Left ventricle myocardium inferior (tissue), 1 donor: ENCODE measurements at places on chromosomes 6 and 20. TPM values are rescaled to one million over a fixed set of nuclear protein-coding genes. Genes with fewer than 3 reads are reported as not detected.

The TCP11 gene
- total RNA-seq = not detected

GRCh38 chr20:728256-728944, 39.9 kb downstream of the SLC52A3 start:
- peak; percentile 59 for DNase-seq
- H3K36me3 ChIP-seq = no peaks in the 10 kb centered on the region
- no peak overlapping the region for H3K27ac ChIP-seq
- peaks cover 12% of the 10 kb centered on the region for H3K4me1 ChIP-seq
- H3K27me3 ChIP-seq = peaks cover 73% of the 10 kb centered on the region

DNA sequence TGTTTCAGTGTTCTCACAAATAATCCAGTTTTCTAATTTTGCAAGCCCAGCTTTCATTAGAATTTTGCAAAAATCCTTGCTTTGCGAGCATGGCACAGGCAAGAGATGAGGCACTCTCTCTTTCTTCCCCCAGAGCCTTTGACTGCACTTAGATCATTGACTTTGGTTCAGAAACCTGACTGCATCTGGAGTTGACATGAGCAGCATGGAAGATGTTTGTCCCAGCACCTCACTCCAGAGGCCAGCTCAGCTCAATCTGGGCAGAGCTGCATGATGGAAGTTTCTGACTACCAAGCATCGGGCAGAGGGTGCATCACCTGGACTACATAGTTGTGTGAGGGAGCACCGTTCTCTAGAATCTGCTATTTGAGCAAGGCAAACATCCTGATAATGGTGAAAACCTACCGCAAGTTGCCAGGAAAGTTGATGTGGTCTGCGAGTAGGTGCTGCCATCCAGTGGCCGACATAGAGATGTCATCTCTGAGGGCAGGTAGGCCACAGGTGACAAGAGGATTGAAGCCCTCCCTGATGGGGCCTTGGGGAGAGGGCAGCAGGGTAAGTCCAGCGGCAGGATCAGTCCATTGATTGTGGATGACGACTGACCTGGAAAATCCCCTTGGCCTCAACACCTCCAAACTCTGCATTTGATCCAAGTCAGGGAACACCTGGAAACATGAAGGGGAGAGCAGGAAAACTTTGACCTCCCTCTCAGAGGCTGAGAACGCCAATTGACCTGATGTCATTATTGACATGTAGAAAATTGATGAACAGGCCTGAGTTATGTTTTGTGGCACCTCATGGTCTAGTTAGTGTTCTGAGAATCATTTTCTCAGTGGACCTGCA, 3.8 kb upstream of the LPA start:
- no peak for DNase-seq
- H3K27ac ChIP-seq = no peak overlapping the region
- H3K27me3 ChIP-seq = peaks cover 50% of the 10 kb centered on the region
- H3K4me1 ChIP-seq = no peaks in the 10 kb centered on the region
- no peaks in the 10 kb centered on the region for H3K36me3 ChIP-seq
- H3K4me3 ChIP-seq = no peak overlapping the region

GRCh38 chr6:108736832-108737231, 111.4 kb upstream of the ARMC2 start:
- H3K4me1 ChIP-seq = peaks cover 26% of the 10 kb centered on the region
- no peak overlapping the region for H3K4me3 ChIP-seq
- no peaks in the 10 kb centered on the region for H3K27me3 ChIP-seq
- DNase-seq = no peak
- H3K36me3 ChIP-seq = no peaks in the 10 kb centered on the region
- H3K27ac ChIP-seq = no peak overlapping the region

GRCh38 chr20:60057866-60058807, 99.9 kb downstream of the CDH26 start:
- H3K27me3 ChIP-seq = peaks cover 8% of the 10 kb centered on the region
- H3K27ac ChIP-seq = peak overlapping the region; percentile 48
- no peaks in the 10 kb centered on the region for H3K36me3 ChIP-seq
